ENCODE measurements at places on chromosomes 2 and 18. TPM values are rescaled to one million over a fixed set of nuclear protein-coding genes. Genes with fewer than 3 reads are reported as not detected.

Gene PCARE
- total RNA-seq = not detected

Gene NDC80
- 14.2 TPM for total RNA-seq

Gene CEBPZOS
- total RNA-seq = 43.9 TPM

Gene MOGAT1
- total RNA-seq = not detected

Gene POLR1A
- total RNA-seq = 24.2 TPM

Gene MAL
- total RNA-seq = not detected

Gene UPP2
- total RNA-seq = not detected

Gene PTCD3
- total RNA-seq = 57.4 TPM

Gene LINC00305
- total RNA-seq = not detected

Gene MROH2A
- total RNA-seq = 0.28 TPM

Gene CCDC74B
- 7.5 TPM for total RNA-seq

Gene ASIC4
- not detected for total RNA-seq

Gene DCC
- total RNA-seq = not detected

Gene CPO
- total RNA-seq = not detected

Gene GLS
- 193 TPM for total RNA-seq

Gene TMEM182
- 3.6 TPM for total RNA-seq

Gene TBR1
- 0.09 TPM for total RNA-seq

Gene ACAA2
- total RNA-seq = 72.2 TPM

Gene ATP8B1
- 9.8 TPM for total RNA-seq

Gene SLC35G4
- total RNA-seq = not detected

Gene UGT1A5
- total RNA-seq = not detected

Gene ARHGAP28
- 0.05 TPM for total RNA-seq

Measured in A549 treated with RU486 at 1 μM for 4 hours (cell line).